Fibroblast of upper back skin (primary cell): ENCODE measurements at places on chromosomes 2 and 18.

GRCh38 chr2:41024816-41025215 lies 572.9 kb upstream of the SLC8A1 start:
- no peak for DNase-seq

DNA sequence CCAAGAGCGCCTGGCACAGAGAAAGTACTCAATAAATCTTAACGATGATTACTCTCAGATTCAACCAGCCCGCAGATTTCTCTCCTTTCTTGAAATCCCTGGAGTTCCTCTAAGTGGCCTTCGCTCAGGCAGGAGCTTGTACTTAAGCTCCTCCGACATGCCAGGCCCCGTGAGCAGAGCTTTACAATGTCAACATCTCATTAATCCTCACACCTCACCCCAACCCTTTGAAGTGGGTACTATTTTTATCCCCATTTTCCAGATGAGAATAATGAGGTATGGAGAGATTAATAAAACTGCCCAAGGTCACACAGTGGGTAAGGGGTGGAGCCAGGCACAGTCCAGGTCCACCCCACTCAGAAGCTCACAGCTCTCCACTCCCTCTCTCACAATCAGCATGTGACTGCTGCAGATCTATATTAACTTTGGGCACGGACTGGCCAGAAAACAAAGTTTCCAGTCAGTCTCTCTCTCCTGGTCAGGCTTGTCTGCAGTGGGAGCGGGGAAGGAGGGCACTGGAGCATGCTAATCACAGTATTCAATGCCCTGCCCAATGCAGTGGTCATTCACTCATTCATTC lies 18.0 kb downstream of the DNMT3A start:
- DNase-seq, result no peak

DNA sequence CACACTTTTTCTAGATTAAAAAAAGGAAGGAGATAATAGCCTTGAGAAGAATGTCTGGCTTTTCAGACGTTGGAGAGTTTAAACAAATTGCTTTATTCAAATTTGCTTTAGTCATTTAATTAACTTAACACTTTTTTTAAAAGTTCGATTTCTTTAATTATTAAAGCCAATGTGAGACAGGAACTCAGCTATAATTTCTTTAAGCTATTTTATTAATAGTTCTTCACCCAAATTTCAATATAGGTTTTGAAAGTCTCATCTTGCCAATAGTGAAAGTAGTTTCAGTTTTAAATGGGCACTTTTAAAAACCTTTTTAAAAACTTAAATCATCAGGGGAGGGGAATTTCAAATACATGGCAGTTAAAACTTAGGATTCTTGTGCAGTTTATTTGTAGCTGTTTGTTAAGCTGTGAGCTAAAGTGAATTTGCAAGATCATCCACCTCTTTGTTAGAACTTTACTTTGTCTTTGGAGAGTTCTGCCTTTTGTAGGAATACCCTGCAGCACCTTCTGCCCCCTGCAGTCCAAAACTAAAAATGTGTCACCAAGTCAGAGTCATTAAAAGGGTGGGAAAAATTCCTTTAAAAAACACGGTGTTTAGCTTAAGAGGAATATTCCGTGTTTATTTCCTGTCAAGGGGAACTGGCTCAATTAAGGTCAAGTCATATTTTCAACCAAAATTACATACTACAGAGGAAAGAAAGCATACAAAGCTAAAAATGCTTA lies 4.6 kb downstream of the TGIF1 start:
- peak; percentile 63 for DNase-seq

DNA sequence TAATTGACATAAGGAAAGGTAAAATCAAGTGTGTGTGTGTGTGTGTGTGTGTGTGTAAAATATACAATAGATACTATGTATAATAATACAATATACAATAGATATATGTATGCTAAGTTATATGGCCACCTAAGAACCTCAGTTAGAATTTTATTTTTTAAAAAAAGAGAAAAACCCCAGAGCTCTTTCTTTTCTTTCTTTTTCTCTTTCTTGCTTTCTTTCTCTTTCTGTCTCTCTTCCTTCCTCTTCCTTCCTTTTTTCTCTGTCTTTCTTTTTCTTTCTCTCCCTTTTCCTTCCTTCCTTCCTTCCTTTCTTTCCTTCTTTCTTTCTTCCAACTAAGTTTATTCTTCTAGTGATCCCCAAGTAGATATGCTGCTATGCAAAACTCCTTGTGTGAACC lies 64.6 kb upstream of the FN1 start:
- no peak for DNase-seq

DNA sequence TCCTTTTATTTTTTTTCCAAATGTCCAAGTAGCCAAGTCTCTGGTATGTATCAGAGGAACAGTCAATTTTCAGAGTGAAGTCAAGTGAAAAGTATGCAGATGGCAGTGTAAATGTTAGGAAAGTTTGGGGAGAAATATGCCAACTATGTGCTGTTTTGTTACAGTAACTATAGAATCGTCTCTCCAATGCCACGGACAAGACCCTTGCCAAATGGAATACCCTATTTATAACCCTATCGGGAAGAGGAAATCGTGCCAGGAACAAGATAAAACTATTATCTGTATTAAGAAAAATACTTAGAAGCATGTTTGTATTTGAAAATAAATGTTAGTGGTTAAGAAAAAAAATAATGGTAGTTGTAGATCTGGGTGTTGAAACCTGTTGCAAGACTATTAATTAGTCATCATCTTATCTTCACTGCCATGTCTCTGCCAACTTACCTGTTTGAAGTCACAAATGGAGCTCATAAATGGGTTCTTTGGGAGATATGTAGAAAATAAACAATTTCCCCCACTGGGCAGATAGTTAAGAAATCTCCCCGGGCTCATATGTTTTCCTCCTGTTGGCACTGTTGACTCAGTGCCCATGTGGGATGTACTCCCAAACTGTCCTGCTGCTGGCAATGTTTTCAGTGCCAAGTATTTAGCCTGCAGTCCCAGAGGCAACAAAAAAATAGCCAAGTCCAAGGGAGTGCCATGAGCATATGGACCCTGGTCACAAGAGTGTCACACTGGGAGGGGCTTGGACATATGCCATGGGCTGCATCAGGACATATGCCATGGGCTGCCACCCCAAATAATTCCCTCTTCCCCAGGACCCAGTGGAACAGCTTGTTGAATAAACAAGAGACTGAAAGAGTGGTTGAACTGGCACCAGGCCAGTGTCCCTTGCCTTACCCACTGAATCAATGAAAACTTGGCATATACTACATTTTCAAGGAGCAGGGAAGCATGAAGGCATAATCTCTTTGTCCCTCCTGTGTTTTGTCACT lies 366.9 kb downstream of the OSR1 start:
- DNase-seq, result peak; percentile 94

- DNase-seq, result no peak
These were observed 24.2 kb downstream of the SNORC start for GRCh38 chr2:232894251-232894650.
